T-helper 22 cell (primary cell): ENCODE measurements at places on chromosomes 4 and X.

- no peak for DNase-seq
Measured at GRCh38 chrX:45063319-45064095, 137.2 kb downstream of the DIPK2B start.

DNA sequence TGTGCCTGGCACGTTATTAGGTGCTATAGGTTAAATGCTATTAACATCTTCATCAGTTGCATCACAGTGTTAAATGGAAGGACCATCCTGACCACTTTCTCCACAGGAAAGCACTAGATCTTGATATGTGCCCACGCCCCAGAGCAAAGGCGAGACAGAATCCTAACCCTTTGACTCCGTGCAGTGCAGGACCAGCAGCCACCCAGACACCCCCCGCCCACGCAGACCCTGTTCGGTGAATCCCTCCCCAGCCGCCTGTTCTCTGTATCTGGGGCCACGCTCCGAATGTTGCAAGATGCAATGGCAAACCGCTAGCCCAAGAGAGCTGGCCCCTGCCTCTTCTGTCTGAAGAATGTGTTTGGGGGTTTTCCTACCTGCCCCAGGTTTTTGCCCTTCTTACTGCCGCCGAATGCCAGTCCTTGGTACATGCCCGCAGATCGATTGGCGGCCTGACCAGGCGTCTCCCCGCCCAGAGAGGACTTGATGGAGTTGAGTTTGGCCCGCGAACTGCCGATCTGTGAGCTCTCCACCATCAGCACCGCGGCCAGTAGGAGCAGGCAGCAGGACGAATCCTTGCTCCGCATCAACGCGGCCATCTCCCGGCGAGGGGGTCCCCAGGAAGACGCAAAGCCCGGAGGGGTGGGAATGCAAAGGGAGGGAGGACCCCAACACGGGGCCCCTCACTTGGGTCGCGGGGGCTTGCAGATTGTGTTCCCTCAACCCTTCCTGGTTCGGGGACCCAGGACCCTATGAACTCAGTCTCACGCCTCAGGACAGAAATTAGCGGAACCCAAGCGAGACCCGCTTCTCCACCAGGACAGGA is 906 bp downstream of the DKK2 start:
- no peak for DNase-seq

GRCh38 chrX:48498374-48498809 is 10.4 kb upstream of the PORCN start:
- DNase-seq: no peak

DNA sequence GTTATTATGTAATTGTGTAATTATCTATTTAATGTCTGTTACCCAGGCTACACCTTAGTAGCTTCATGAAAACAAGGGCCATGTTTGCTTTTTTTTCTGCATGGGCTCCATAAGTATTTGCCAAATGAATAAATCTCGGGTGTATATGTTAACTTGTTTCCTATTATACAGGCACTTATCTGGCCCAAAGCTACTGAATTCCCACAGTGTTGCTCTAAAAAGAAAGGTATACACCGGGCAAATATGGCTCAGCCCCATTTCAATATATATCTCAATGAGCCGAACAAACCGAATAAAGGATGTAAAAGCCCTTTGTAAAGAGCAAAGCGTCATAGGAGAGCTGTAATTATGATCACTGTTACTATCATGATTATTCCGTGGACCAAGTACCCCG is 767 bp downstream of the PAQR3 start:
- no peak for DNase-seq

DNA sequence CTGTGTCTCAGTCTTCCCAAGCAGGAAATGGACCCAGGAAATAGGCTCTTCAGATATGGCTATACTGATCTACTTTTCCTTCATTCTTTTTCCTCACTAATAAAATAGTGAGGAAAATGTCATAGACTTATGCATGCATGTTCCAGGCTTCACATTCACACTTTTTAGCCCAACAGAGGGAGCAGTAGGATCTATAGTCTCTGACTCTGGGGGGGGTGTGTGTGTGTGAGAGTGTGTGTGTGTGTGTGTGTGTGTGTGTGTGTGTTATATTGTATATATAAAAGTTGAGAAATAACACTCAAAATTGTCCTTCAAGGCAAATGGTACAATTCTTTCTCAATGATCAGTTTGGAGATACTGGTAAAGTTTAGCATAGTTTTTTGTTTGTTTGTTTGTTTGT is 297.2 kb upstream of the GALNT7 start:
- DNase-seq: no peak

- DNase-seq: no peak
Measured at GRCh38 chr4:8198206-8198905, 734 bp upstream of the SH3TC1 start.

- no peak for DNase-seq
Measured at GRCh38 chrX:85024562-85024961, 20.9 kb downstream of the APOOL start.

DNA sequence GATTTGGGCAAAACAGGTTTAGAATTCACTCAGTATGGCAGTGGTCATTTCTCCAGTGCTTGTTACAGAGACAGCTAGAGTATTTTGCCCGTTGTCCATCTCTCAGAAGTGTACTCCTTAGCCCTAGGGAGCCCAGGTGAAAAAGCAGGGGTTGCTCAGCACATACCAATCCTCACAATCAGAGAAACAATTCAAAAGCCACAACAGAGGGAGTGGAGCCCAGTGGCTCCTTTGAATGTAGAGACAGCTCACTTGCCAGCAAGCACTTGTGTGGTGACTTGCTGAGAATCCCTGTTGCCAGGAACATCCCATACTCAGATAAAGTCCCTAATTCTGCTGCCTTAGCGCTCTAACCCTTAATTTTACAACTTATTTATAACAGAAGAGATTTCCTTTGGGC is 1488.3 kb downstream of the RPA4 start:
- no peak for DNase-seq

DNA sequence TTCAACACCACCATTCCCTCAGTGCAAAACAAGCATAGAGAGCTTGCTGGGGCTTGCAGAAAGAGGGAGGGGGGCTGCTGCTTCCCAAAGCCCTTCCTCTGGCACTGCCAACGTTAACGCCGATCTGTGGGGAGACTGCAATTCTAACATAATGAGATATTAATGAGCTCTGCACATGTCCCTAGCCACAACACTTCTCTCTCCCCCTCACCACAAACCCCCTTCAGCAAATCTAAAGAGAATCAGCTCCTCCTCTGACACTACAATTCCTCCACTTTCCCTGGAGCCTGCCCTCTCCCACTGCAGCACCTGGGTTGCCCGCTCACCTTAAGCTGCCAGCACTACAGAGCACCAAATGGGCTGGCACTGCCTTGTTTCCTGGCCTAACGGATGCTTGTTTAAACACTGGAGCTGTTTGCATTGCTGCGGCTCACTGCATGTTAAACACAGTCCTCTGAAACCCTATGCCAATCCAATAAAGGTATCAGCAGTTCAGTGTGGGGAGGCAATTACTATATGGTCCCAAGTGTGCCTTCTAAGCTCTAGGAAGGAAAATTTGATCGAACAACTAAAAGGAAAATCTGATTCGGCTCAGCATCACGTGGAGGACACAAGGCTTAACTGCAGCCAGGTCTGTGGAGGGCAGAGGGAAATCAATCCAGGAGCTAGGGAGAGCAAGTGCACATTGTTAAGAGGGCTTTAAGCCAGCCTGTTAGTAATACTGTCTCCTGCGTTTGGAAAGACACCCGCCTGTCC is 232.4 kb downstream of the MAML3 start:
- no peak for DNase-seq

GRCh38 chr4:8308856-8309771 is 39.6 kb downstream of the HTRA3 start:
- no peak for DNase-seq

GRCh38 chr4:140807491-140808252 is 51.5 kb upstream of the TBC1D9 start:
- no peak for DNase-seq

- no peak for DNase-seq
Measured at GRCh38 chr4:42216664-42217063, 64.2 kb upstream of the BEND4 start.

DNA sequence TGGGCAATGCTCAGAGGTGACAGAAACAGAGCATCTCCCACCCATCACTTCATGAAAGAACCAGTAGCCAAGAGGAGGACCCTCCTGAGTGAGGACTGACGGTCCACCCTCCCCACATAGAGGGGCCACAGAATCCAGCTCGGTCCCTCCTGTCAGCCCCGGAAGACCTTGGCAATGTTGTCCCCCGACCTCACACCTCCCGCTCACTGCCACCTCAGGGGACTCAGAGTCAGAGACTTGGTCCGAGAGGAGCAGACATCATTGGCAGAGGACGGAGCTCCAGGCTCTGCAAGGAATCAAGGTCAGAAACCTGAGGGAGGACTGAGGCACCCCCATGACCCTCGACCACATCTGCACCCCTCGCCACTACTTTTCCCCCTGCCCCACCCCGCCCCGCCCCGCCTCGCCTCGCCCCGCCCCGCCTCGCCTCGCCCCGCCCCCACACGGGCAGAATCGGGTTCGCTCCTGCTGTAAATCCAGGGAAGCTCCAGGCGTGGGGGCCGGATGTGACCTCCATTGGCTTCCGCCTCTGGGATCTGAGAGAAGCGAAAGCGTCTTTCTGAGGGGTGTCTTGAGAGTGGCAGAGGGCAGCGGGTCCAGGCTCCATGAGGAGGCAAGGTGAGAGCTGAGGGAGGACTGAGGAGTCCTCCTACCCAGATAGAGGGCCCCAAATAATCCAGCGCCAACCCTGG is at the start of gene MAGEA11:
Gene MAGEA11 (plus strand): TSS at position 516 of the 692 bp plus-strand sequence. CDS start 1,100 bp downstream, outside the sequence.
- no peak for DNase-seq

GRCh38 chr4:14064984-14065383 is 437.5 kb upstream of the BOD1L1 start:
- no peak for DNase-seq

GRCh38 chr4:151537687-151538086 is 128.7 kb downstream of the FHIP1A start:
- DNase-seq: no peak

DNA sequence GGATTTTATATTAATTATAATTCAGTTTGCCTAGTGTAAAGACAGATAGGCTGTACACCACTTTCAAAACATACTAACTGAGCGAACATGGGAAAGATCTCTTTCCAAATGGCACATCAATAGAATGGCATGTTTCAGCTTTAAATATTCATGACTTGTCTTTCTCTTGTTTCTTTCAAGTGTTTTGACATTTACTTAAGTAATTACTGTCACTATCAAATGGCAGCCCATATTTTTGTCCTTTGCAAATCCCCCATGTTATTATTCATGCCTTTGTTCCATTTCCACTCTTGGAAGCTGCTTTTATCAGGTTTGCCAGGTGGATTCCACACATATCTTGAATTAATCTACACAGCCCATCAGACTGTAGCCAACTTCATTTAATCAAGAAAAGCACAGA is 89.2 kb upstream of the GLRA2 start:
- no peak for DNase-seq

- DNase-seq: no peak
Measured at GRCh38 chrX:15203694-15204093, 66.2 kb downstream of the ASB9 start.

- DNase-seq: no peak
Measured at GRCh38 chr4:105709081-105709450, 482 bp downstream of the GSTCD start.

DNA sequence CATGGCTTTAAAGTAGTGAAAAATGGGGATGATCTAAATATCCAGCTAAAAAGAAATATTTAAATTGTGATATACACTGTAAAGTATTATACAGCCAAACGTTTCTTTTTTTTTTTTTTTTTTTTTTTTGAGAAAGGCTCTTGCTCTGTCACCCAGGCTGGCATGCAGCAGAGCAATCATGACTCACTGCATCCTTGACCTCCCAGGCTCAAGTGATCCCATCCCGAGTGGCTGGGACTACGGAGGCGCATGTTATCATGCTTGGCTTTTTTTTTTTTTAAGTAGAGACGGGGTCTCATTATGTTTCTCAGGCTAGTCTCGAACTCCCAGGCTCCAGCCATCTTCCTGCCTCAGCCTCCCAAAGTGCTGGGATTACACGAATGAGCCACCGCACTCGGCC is 17.1 kb downstream of the SMIM14 start:
- DNase-seq: no peak

DNA sequence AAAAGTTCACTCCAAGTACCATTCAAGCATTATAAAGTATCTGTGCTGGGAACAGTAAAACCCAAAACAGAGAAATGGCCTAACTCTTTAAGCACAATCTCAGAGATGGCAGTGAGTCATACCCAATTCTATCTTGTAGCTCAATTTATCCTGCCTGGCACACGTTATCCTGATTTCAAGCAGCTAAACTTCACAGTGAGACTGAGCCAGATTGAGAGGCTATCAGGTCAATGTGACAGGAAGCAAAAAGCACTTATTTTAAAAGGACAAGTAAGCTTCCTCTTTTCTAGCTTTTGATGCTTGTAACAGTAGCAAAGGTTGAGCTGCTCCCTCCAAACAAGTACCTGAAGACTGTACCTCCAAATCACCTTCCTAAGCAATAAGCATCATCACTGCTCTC is 324.9 kb downstream of the NAF1 start:
- no peak for DNase-seq

DNA sequence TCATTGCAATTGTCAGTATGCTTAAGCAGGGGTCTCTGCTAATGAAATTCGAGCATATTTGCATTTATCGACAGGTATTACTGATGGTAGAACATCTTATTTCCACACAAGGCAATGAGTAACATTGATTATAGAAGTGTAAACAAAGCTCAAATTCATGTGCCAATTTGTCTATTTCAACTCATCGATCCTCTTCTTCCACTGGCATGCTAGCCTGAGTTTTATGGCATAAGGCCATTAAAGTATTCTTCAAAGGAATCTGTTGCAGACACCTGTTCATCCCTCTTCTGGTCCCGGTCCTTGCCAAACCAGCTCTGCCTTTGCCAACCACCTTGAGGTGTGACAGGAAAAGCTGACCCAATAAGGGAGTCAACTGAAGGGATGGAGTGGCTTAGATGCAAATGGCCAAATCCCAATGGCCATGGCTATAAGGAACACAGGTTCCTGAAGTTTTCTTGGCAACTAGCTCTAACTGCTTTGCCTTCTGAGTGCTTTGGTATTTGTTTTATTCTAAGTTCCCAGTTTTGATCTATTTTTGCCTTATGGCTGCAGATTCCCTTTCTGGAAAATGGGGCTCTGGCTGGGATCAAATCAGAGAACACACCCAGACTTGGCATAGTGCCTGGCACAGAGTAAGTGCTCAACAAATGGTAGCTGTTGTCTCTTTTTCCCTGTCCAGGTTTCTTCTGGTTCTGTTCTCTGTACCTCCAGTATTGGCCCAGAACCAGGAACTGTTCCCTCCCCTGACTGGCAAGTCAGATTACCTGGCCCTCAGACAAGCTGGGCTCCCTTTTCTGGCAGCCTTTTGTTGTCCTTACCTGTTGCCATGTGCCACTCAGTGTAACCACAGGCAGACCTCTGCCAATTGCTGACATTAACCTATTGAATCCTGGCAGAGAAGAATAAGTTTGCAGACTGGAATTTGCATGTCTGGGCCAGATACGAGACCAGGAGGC is 63.1 kb downstream of the RTL9 start:
- no peak for DNase-seq

- DNase-seq: no peak
Measured at GRCh38 chr4:44257461-44257860, 191.1 kb downstream of the KCTD8 start.

- no peak for DNase-seq
Measured at GRCh38 chr4:92451782-92452181, 148.0 kb downstream of the GRID2 start.
